ENCODE measurements at places on chromosomes 7 and 10.

DNA sequence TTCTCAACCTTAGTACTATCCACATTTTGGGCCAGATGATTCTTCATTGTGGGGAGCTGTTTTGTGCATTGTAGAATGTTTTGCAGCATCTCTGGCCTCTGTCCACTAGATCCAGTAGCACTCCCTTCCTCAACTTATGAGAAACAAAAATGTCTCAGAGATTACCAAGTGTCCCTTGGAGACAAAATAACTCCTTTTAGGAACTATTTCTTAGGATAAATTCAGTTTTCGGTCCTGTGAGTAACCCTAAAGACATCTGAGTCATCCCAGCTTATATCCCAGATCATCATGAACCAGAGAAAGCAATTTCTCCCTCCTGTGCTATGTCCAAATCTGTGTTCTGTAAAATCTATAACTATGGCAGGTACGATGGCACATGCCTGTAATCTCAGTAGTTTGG is 266.6 kb upstream of the PHYHIPL start:
- DNase-seq, result no peak

DNA sequence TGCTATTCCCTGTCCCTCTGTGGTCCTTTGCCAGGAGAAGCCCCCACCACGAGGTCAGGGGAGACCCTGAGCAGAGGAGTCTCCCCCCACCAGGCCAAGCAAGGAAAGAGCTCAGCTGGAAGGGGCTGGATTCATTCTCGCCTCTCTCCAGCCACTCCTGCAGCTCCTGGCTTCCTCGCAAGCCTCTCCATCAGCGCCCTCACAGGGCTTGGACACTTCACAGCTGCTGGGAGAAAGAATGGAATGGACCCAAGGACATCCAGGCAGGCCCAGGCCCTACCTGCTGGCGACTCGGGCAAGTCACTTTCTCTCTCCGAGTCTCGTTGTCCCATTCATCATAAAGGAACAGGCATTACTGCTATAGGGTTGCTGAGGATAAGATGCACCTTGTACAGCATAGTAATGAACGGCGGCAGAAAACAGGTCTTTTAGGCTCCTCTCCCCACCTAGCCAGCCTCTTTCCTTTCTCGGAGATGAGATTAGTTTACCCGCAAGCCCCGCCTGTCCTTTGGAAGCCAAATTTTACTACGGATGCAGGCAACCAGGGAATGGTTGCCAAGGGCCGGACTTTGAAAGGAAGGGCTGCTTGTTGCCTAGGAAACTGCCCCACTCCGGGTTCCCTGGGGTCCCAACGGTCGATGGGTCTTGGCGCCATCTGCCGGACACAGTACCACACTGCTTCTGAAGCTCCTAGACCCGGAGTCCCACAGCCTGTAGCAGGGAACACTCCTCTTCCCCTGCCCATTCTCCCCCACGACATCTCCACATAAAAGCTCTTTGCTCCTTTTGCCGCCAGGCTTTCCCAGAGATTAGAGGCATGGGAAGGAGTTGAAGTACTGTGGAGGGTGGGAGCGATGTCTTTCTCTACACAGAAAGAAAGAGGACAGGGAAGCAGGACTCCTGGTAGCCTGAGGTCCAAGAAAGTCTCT is 22.3 kb downstream of the IMPDH1 start:
- DNase-seq, result peak; percentile 76

DNA sequence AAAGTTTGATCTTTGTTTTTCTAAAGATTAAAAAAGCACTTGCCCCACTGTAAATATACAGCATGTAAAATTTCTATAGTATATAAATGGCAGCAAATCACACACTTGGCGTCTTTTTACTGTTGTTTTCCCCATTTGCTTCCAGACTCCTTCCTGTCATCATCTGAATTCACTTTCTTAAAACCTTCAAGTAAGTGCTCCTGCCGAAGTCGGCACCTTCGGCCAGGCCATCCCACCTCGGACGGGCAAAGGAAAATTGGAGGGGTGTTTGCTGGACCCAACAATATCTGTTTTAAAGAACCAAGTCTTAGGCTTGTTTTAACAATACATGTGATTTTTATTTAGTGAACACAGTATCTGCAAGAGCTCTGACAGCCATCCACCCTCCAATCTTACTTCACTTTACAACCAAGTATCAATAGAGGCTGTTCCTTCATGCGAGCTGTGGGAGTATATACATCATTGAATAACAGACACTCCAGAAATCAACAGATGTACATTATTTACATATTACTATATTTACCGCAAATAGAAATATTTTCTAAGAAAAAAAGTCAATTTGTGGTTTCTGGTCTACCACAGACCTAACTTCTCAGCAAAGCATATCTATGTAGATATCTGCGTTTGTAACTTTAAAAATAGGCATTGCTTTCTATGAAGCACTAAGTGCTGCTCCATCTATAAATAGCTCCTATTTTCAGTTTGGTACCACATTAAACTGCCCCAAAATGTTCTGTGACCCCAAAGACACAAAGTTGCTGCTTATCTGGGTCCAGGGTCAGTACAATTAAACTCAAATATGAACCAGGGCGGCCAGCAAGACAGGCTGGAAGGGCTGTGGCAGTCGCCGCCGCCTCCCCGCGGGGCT is 110.7 kb downstream of the CYTH3 start:
- no peak for DNase-seq

GRCh38 chr10:73780966-73781365 is 882 bp upstream of the CHCHD1 start:
- DNase-seq, result no peak

DNA sequence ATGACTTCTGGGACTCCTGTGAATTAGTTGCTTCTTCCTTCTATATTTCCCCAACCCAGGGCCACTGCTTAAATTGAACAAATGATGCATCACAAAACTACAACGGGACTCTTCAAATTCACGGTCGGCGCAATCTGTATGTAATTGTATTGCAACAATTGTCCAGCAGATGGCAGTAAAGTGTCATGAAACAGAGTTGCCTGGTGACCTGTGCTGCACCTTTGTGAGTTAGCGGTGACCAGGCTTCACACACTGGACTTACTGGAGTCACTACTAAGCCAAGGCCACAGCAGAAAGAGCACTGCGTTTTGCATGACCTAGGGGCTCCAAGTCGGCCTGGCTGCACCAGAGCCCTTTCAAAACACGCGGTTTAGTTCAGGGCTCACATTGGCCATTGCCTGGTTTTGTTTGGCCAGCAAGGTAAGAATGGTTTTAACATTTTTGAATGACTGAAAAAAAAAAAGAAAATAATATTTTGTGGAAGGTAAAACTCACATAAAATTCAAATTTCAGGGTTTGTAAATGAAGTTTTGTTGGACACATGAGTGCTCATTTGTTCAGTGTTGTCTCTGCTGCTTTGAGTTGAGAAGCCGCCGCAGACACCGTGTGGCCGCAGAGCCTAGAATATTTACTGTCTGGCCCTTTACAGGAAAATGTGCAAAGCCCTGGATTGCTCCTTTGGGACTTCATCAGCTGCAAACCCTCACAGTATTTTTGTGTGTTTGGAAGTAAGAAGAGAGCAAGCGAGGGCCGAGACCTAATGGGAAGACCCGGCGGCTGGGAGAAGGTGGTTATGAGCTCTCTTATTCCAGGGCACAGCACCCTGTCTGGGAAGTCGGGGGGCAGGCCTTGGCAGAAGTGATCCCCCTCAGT is 23.2 kb upstream of the ZNF32 start:
- peak; percentile 39 for DNase-seq

DNA sequence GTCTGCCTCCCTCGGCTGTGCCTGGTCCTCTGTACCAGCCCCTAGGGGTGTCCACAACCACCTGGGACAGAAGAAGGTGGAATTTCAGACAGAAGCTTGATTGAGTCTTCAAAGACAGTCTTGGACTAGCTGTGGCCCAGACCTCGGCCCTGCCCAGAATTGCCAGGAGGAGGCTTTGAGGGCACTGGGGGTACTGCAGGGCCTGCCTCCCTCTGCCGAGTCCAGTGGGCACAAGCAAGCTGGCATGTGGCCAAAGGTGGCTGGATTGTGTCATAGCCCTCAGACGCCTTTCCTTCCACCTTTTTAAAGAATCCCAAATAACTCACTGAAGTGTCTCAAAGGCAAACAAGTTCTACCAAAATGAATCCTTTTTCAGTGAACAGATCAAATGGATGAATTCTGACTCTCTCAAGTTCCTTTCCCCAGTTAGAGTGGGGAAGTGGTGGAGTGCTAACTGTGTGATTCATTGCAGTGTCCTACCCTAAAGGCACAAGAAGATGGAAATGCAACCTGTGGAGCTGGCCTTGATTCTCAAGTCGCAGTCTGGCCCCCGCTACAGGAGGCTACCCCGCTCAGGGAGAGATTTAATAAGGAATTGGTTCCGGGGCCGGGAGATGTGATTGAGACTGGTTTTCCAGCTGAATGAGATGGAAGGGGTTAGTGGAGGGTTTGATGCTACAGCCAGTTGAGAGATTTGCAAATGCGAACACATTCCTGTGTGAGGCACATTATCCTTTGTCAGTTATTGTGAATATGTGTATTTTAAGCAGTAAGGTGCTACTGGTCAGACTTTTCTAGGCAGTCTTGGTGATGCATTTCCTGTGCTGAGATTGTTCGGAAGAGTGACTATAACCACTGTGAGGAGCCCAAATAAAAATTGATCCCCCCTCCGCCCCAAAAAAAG is 28.8 kb upstream of the SLC26A4 start:
- no peak for DNase-seq

DNA sequence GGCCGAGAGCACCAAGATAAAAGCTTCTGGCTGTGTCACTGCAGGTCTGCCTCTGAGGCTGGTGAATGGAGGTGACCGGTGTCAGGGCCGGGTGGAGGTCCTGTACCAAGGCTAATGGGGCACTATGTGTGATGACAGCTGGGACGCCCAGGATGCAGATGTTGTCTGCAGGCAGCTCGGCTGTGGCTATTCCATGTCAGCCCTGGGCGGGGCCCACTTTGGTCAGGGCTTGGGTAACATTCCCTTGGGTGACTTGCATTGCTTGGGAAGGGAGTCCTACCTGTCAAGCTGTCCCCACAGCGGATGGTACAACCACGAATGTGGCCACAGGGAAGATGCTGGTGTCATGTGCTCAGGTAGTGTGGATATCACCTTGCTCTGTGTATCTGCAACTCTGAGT is 8.0 kb downstream of the DMBT1 start:
- no peak for DNase-seq

DNA sequence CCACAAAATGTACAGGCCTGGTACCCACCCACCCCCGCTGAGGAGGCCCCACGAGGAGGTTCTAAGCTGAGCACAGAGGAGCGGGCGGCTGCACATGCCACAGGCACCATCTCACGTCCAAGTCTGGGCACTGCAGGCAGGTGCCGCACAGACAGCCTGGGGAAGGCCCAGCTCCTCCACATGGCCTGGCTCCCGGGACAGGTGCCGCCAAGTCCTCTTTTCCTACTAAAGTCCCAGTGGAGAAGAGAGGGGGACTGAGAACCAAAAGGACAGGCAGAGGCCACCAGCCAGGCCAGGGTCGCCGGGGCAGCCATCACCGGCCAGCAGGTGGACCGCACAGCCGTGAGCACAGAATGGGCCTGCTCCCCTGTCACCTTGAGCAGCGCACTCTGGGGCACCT is 91.1 kb downstream of the MAD1L1 start:
- DNase-seq, result no peak

GRCh38 chr10:122962405-122962804 is 8.4 kb upstream of the C10orf88 start:
- no peak for DNase-seq

DNA sequence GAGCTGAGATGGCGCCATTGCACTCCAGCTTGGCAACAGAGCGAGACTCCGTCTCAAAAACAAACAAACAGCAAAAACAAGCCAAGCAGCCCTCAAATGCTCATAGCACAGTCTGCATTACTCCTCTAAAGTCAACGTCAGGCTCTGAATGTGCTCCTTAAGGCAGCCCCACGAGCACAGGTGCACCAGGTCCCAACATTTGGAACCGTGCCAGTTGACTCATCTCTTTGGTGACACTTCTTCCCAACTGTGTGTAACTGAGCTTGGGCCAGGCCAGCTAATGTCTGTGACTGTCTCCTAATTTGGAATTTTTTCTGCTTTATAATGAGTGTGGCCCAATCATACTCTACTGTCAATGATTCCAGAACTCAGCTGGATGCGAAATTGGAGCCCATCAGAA is 66.3 kb upstream of the EFCAB10 start:
- DNase-seq, result no peak

DNA sequence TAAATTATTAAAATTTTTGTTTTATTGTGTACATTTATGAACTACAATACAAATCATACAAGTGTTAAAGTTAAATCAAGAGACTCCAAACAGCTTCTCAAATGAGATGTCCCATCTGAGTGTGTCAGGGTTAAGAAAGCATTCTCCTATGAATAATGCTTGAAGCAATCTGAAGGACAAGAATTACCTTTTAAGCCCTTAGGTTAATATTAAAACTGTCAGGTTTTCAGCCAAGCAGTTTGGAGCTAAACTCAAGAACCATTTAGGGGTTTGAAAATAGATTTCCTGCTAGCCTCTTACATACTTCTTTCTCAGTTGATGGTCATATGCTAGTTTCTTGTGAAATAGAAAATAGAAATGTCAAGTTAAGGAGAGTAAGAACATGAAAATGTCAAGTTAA is 38.3 kb downstream of the LIPJ start:
- no peak for DNase-seq

- no peak for DNase-seq
Measured at GRCh38 chr10:79289801-79290200, 57.5 kb upstream of the PPIF start.

GRCh38 chr7:50267525-50268041 is 36.9 kb upstream of the IKZF1 start:
- DNase-seq, result no peak

- no peak for DNase-seq
Measured at GRCh38 chr7:18648849-18649758, 153.6 kb downstream of the HDAC9 start.

DNA sequence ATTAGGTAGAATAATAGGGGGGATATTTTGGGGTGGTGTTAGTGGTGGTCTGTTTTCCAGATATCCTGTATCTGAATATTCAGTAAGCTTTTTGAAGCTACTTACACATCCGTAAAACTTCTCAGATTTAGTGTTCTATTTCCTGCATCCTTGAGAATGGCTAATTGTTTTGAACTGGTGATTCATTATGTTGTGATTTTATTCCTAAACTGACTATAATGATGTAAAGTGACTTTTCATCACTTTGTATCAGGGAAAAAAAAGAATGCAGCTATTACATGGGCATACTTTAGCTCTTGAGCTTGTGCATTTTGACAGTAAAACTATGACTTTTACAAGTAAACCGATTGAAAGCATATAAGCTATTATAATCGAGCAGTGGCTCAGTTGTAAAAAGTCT is 18.2 kb downstream of the WAC start:
- no peak for DNase-seq
